NCI-H1048 (cell line): ENCODE measurements at places on chromosomes 5 and 9.

DNA sequence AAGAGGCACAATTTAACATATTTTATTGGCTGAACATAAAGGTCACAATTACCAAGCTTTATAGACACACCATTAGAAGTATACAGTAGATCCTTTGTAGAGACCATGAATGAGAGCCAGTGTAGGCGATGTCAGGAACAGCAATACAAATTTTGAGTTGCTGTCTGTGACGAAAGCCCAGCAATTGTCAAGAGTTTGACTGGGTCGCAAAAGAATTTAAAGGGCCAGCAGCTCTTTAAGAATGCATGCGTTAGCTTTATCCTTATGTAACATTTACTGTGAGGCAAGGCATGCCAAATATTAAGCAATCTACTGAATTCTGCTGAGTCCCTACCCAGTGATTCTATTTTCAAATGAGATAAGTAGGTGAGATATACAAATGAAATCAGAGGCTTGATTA is 236.9 kb downstream of the ARRDC3 start:
- no peak for DNase-seq

GRCh38 chr5:175711472-175712312 is 53.8 kb downstream of the HRH2 start:
- no peak for DNase-seq

DNA sequence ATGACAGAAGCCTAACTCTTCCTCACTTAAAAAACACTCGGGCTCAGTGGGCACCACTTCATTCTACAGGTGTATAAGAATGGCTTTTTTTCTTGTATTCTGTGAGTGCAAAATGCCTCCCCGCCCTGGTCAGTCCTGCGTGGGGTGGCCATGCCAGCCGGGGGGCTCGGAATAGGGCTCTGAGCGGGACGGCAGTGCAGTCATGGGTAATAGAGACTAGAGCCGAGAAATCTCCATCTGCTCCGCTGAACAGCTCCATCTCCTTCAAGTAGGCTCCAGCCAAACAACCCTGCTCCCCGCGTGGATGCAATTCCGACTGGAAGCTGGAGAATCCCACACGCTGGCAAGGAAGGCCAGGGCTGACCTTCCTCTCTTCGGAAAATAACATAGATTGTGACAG is 317.0 kb upstream of the IRX4 start:
- DNase-seq = no peak

DNA sequence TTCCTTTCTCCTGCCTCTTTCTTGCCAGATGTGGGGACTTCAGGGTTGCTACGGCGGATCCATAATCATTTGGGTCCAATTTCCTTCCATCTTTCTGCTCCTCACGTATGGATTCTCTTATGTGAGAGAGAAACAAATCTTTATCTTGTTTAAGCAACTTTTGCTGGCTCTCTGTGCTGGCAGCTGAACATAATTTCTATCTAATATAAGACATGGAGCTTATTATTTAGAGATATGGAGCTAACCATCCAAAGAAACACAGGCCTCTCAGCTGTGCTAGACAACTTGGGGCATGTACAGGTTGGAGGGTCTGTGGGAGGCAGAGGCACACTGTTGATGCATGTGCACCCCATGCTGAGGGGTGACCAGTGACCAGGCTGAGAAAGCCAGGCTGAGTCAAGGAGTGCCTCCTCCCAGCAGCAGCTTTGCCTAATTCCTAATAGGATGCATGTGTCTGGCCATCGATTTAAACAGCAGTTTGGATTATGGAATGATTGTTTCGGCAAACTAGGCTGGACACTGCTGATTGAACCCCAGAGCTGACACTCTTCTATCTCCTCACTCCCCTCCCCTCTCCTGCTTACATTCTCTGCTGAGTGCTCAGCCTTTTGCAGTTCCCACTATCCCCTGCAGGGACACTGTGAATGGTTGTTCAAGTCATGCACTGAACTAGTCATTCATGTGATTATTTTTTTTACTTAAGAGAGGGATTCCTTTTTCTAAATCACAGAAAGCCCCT is 195.8 kb downstream of the ERCC6L2 start:
- no peak for DNase-seq

DNA sequence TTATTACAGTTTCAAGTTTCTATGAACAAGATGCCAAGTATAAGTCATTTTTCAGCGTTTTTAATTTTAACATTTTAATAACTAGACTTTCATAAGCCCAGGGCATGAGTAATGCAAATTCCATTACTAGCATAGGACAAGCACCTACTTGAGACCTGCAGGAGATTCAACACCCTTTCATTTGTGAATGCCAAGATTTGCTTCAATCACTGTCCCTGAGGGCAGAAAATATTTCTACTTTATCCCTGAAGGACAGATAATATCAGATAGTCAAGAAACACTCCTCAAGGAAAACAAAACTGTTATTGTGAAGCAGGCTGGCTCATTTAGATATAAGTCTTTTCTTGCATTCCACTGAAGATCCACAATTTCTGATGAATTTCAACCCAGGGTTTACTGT is 27.7 kb upstream of the ZNF622 start:
- DNase-seq = no peak

DNA sequence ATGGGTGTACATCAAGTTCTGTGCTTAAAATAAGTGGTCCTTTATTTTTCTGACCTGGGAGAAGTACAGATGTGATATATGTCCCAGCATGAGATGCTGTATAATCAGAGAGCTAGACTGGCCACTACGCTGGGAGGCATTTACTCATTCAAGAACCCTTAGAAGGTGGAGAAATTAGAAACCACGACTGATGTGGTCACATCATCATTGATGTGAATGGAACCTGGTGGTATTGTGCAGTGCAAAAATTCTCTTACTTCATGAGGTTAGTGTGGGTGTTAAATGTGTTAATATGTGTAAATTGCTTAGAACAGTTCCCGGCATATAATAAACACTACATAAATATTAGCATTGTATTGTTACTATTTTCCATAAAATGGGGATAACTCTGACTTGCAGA is 69.5 kb upstream of the CKMT2 start:
- DNase-seq = no peak

DNA sequence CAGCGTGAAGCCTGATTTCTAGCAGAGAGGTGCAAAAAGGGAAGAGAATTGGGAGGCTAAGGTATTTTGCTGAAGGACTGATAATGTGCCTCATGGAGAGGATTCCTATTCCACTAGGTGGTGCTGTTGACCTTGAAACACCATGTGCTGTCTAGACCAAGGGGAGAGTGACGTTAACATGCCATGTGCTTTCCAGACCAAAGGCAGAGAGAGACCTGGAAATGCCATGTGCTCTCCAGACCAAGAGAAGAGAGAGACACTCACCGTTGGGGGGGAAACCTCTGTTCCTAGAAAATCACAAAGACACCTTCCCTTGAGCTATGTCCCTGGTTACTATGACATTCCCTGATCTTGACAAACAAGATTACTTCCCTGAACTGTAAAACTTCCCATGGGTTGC is 286.0 kb upstream of the TUSC1 start:
- DNase-seq = no peak

DNA sequence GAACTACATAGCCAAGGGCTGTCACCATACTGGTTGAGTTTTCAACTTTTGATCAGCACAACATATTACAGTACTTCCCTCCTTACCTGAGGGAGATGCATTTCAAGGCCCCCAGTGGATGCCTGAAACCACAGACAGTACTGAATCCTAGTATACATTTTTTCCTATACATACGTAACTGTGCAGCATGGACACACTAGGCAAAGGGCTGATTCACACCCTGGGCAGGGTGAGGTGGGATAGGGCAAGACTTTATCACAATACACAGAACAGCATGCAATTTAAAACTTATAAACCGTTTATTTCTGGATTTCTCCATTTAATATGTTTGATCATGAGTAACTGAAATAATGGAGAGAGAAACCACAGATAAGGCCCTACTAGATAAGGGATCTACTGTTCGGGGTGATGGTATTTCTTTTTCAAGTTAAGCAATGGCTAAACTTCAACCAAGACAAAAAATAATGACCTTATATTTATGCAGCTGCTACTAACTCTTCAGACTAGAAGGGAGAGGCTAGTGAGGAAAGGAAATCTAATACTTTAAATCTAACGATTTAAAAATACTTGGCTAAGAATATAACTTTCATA is 186.9 kb upstream of the GNA14 start:
- no peak for DNase-seq
